T-helper 22 cell (primary cell): ENCODE measurements at places on chromosomes 7 and 10.

- peak; percentile 14 for DNase-seq
These were observed 816 bp downstream of the TECPR1 start for GRCh38 chr7:98251231-98251600.

DNA sequence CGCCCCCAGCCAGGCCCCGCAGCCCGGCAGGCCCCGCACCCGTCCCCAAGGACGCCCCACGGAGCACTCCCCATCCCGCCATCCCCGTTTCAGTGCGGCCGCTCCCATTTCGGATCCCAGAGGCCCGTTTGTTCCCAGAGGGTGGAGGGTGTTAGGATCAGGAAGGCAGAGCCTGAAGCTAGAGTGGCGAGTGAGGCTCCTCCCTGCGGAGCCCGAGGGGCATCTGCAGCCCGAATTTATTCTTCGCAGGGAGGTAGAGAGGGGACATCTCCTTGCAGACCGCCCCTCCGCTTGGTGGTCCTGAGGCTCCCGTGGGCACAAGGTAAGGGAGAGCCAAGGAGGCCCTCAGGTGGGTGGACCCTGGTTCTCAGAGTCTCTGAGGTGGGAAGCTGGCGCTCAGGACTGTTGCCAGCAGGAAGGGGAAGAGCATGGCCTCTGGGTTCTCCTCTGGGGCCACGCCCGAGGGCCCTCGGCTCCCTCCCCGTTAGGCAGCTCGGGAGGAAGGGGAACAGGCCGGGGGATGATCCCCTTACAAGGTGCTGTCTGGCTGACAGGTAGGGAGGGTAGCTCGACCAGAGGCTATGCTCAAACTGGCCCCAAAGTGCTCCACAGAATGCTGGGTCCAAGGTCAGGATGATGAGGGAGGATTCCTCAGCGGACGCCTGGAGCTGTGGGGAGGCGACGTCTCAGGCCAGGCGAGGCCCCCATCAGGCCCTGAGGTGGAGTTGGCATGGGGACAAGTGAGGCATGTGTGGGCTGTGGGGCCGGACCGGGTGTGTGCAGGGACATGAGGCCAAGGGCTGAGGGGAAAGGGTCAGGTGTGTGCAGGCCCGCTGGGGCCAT, 17.4 kb downstream of the POLL start:
- no peak for DNase-seq

DNA sequence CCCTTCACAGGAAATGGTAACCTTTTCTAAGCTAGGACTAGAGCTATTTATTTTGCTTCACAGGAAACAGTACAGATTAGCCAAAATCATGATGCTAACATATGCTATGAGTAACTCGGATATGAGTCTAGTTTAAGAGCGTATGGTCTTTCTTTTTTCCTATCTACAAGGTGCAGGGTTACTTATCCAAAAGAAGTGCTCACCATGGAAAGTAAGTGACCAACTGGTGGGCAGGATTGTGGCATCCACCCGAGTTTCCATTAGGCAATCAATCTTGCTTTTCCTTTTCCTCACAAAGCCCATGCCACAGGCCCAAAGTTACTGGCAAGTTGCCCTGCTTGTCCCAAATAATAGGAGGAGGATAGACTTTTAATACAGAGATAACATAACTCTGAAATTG, 765.1 kb upstream of the POM121L12 start:
- no peak for DNase-seq

DNA sequence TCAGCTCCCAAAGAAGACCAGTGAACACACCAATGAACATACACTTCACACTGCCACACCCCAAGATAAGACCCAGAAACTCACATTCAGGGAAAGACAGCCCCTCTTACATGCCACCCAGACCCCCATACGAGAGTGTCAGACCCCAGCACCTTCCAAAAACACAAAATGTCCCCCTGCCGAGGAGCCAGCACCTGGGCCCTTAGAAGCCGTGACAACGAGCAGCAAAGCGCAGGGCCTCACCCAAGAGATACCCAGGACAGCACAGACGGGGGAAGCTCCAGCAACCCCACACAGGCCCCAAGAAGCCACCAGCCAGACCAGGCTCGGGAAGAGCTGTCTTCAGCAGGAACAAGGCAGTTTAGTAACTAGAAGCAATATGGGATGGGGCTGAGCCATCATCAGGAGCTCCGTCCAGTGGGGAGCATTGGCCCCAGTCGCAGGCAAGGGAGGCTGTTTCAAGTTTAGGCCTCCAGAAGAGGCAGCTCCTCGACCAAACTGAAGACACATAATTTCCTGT, 243.6 kb downstream of the PTPRN2 start:
- DNase-seq: no peak

- DNase-seq: no peak
These were observed 39.5 kb downstream of the ZNF117 start for GRCh38 chr7:64951250-64951848.

GRCh38 chr7:127870231-127870907, 160.9 kb downstream of the LRRC4 start:
- no peak for DNase-seq

DNA sequence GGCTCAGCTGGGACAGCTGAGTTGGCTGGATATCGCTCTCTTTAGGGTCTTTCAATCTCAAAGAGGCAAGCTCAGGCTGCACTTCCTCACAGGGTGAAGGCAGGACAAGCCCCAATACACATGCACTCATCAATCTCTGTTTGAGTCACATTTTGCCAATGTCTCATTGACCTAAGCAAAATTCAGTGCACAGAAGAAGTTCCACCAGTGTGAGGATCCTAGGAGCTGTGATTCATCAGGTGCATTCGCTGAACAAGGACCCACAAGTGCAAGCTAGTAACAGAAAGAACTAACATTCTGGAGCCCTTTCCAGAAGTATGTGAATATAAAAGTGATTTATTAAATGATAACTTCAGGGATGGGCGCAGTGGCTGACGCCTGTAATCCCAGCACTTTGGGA, 477.2 kb downstream of the GPAM start:
- no peak for DNase-seq
